ENCODE measurements at places on chromosomes 16 and 17. TPM values are rescaled to one million over a fixed set of nuclear protein-coding genes. Genes with fewer than 3 reads are reported as not detected.

MARVELD3 gene
- total RNA-seq = 2.2 TPM

RND2 gene
- 0.40 TPM for total RNA-seq

DNA sequence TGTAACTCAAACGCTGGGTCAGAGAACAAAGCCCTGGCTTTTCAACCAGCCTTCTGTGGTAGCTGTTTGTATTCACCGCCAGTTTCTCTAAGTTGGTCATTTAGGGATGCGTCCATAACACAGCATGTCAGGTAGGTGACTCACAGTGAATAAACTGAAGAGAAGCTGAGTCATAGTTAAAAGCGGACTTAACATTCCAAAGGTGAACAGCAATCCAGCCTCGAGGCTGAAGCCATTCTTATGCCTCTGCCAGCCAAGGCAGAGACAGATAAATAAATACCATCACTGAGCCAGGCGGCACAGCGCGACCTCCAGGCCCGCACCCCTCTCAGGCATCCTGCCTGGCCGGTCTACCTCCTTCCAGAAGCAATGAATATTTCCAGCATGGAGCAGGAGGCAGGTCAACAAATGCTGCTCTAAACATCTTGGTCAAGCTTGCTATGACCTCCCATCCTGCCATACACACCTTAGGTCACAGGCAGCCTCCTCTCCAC, 12.4 kb upstream of the CACNG4 start:
- peak; percentile 96 for DNase-seq

GRCh38 chr17:48159232-48159631, 51.7 kb downstream of the SNX11 start:
- no peak for DNase-seq

DNA sequence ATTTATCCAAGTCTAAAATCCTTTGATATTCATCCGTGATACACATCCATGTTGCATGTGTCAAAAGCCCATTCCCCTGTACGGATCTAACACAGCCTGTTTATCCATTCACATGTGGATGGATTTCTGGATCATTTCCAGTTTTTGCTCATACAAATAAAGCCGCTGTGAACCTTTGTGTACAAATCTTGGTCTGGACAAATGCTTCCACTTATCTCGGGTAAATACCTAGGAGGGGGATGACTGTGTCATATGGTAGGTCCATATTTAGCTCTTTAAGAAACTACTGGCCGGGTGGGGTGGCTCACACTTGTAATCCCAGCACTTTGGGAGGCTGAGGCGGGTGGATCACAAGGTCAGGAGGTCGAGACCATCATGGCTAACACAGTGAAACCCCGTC, 6.3 kb upstream of the TBCD start:
- DNase-seq = no peak

- DNase-seq = no peak
These were observed 17.8 kb downstream of the UBE2Z start for GRCh38 chr17:48925991-48926342.

Data from epithelial cell of proximal tubule (primary cell).